ENCODE measurements at places on chromosomes 3 and 15.

GRCh38 chr15:89371228-89372044 is 36.8 kb upstream of the POLG start:
- H3K27me3 ChIP-seq, result no peaks in the 10 kb centered on the region
- peaks cover 2% of the 10 kb centered on the region for H3K36me3 ChIP-seq
- no peak for DNase-seq
- H3K4me3 ChIP-seq, result no peak overlapping the region
- H3K4me1 ChIP-seq, result no peaks in the 10 kb centered on the region

GRCh38 chr3:156673732-156674045 is 701 bp upstream of the TIPARP start:
- peaks cover 7% of the 10 kb centered on the region for H3K4me1 ChIP-seq
- DNase-seq, result no peak
- H3K36me3 ChIP-seq, result peaks cover 12% of the 10 kb centered on the region

GRCh38 chr15:63019511-63020109 is 22.9 kb upstream of the TPM1 start:
- H3K36me3 ChIP-seq, result no peaks in the 10 kb centered on the region
- H3K4me1 ChIP-seq, result peaks cover 6% of the 10 kb centered on the region
- no peak for DNase-seq
- peak overlapping the region; percentile 97 for H3K27ac ChIP-seq

GRCh38 chr15:68814596-68814995 is 6.1 kb downstream of the ANP32A start:
- H3K4me1 ChIP-seq, result peaks cover 10% of the 10 kb centered on the region
- H3K27ac ChIP-seq, result no peak overlapping the region
- H3K27me3 ChIP-seq, result no peaks in the 10 kb centered on the region
- no peak overlapping the region for H3K4me3 ChIP-seq
- no peaks in the 10 kb centered on the region for H3K36me3 ChIP-seq
- no peak for DNase-seq

GRCh38 chr15:69014454-69014853 is at the start of gene NOX5:
Gene NOX5, plus strand, starts transcription at chr15:69014695. Its CDS starts 41 bp downstream, at chr15:69014736.
- H3K4me3 ChIP-seq, result no peak within 1 kb of the TSS
- no peak for DNase-seq
- no peaks in the 10 kb centered on the region for H3K4me1 ChIP-seq

- no peak for DNase-seq
- no peaks in the 10 kb centered on the region for H3K27me3 ChIP-seq
- no peaks in the 10 kb centered on the region for H3K36me3 ChIP-seq
- no peaks in the 10 kb centered on the region for H3K4me1 ChIP-seq
- H3K27ac ChIP-seq, result no peak overlapping the region
Observed at GRCh38 chr15:57927091-57927631, 138.3 kb downstream of the ALDH1A2 start.

DNA sequence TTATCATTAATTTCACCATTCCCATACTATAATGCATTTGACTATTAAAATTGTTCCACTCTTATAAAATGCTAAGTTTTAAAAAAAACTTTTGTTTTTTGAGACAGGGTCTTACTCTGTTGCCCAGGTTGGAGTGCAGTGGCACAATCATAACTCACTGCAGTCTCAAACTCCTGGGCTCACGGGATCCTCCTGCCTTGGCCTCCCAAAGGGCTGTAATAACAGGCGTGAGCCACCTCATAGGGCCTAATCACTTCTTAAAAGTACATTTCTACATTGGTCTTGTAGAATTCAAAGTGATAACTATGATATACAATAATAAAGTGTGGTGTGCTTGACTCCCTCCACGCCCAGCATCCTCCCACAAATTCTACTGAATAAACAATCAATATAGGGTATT is 3.0 kb downstream of the DENND4A start:
- no peak overlapping the region for H3K4me3 ChIP-seq
- no peak overlapping the region for H3K27ac ChIP-seq
- 0 out of 2 replicates have a peak, but pooled peaks cover 3% of the 10 kb centered on the region for H3K4me1 ChIP-seq
- H3K27me3 ChIP-seq, result no peaks in the 10 kb centered on the region
- no peaks in the 10 kb centered on the region for H3K36me3 ChIP-seq

DNA sequence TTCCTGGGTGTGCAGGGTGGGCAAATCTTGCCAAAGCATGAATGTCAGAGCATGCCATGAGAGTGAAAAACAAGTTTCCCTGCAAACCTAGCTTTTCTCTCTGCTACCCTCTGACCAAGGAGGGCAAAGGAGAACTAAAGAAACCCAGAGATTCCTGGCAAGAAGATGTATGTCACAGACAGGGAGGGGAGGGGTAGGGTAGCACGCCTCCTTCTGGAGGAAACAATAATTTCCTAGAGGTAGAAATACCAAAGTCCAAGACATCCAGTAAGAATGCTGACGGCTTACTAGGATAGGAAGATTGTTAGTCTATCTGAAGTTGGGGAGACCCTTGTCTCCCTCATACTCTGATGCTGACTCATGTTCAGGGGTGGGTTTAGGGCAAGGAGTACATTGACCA is 203.9 kb downstream of the NR1D2 start:
- H3K36me3 ChIP-seq, result no peaks in the 10 kb centered on the region
- H3K4me3 ChIP-seq, result no peak overlapping the region
- peaks cover 6% of the 10 kb centered on the region for H3K4me1 ChIP-seq
- H3K27ac ChIP-seq, result no peak overlapping the region

DNA sequence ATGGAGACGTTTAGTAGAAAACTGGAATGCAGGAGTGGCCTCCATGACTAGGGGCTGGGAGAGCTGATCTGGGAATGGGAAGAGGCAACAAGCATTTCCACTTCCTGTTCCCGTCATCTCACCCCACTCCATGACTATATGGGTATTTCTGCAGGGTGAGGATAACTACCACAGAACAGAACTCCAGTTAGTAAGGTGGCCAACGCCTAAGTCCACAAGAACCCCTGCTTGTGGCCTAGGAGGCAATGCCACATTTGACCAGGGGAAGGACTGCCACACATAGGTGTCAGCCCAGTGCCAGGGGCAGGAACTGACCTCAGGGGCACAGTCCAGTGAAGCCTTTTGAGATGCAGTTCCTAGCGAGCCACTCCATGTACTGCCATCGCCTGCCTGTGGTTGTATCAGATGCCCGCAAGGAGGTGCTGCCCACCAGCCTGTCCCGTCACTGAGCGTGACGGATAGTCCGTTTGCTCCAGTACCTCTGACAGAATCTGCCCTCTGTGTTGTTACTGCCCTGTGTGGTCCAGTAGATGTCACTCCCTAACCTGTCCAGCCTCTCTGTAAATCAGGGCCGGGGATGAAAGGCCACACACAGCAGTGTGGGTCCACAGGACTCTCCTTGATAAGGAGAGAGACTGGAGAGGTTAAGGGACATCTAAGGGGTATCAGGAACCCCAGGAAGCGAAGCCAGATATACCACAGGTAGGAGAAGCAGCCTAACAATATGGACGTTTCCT is 3.5 kb upstream of the MTFMT start:
- no peaks in the 10 kb centered on the region for H3K27me3 ChIP-seq
- DNase-seq, result peak; percentile 44
- H3K36me3 ChIP-seq, result no peaks in the 10 kb centered on the region
- H3K27ac ChIP-seq, result no peak overlapping the region
- H3K4me3 ChIP-seq, result no peak overlapping the region
- H3K4me1 ChIP-seq, result peaks cover 6% of the 10 kb centered on the region

DNA sequence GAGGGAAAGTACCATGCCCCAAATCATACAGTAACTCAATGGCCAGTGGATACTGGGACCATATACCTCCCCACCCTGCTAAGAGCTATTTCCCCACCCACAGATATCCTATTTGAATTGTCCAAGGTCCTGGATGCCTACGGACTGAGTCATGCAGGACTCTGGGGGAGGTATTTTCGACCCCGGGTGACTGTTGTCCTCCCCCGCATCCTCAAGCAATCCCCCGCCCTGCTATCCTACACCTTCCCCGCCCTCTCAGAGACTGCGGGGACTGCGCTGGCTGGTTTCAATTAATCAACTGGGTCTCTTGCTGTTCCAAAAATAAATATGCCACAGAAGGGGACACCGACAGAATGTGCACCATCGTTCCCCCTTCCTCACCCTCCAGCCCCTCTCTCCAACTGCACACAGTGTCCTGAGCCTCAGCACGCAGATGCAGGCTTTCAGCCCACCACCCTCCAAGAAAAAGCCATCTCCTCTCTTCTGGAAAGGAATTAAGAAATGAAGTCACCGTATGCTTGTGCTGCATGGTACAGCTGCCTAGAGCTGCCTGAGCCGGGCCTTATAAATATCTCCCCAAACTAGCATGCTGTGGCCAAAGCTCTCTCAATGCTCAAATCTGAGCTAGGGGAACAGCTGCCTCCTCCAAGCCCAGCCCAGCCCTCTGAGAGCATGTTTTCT is 8.1 kb downstream of the CAV3 start:
- H3K27ac ChIP-seq, result peak overlapping the region; percentile 67
- DNase-seq, result peak; percentile 42
- peak overlapping the region; percentile 13 for H3K4me3 ChIP-seq
- H3K27me3 ChIP-seq, result no peaks in the 10 kb centered on the region
- H3K36me3 ChIP-seq, result no peaks in the 10 kb centered on the region
- H3K4me1 ChIP-seq, result peaks cover 10% of the 10 kb centered on the region

DNA sequence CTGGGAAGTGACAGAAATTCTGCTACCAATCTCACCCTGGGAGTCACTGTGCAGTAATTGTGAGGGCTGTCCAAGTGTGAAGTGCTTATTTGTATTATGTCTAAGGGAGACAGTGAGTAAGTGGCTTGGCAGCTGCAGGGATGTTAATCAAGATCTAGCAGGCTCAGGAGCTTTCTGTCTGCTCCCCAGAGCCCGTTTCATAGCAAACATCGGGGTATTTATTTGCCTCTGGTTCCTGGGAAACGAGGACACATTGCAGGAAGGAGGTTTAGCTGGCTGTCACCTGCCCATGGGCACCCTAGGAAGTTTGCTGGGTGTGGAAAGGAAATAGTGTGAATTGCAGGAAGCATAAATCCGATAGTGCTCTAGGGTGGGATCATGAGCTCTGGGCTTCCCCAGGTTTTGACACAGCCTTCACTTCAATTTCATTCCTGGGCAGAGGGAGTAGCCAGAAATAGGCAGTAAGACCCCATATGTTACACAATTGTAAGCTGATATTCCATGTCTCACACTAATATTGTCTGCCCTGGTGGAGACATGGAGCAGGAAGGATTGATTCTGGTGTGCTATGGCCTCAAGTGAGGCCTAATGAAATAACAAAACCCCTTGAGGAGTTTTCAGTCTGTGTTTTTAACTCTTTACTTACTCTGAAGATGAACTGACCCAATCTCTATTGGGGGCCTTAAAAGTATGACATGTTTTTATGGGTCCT is 74.1 kb upstream of the MITF start:
- peaks cover 9% of the 10 kb centered on the region for H3K27me3 ChIP-seq
- H3K4me3 ChIP-seq, result no peak overlapping the region
- peak; percentile 56 for DNase-seq
- peak overlapping the region; percentile 58 for H3K27ac ChIP-seq

GRCh38 chr3:147324356-147324755 is 82.0 kb downstream of the ZIC4 start:
- H3K27me3 ChIP-seq, result no peaks in the 10 kb centered on the region
- no peaks in the 10 kb centered on the region for H3K36me3 ChIP-seq
- DNase-seq, result no peak
- H3K4me1 ChIP-seq, result no peaks in the 10 kb centered on the region

DNA sequence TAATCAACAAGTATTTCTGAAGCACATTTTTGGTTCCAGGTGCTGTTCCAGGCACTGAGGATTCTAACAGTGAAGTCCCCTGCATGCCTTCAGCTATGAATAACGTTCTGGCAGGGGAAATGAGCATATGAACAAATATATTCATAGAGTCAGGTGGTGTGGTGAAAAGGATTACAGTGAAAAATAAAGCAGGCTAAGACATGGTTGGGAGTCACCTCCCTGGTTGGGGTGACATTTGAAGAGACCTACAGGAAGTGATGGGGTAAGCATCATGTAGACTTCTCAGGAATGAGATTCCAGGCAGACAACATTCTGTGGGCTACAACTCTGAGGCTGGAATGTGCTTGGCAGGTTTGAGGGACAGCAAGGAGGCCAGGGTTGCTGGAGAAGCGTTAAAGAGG is 15.0 kb downstream of the FRMD4B start:
- no peaks in the 10 kb centered on the region for H3K27me3 ChIP-seq
- H3K36me3 ChIP-seq, result no peaks in the 10 kb centered on the region
- DNase-seq, result no peak
- H3K4me3 ChIP-seq, result no peak overlapping the region

DNA sequence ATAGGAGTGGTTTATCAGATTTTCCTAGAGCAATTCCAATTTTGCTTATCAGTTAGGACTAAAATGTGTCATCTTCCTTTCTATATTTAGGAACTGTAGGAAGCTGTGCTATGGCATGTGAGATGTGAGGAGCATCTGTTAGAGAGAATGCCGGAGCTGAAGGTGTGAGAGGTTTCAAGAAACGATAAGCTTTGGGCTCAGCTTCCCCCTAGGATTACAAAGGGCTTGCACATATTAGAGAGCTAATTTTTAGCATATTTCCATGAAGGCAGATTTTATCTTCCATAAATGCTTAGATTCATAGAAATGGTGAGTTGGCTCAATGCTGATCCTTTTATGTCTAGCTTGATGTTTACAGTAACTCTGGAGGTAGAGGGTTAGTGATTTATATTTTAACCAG is 120.2 kb downstream of the CNTN4 start:
- no peak overlapping the region for H3K27ac ChIP-seq
- no peaks in the 10 kb centered on the region for H3K27me3 ChIP-seq
- no peak for DNase-seq
- no peaks in the 10 kb centered on the region for H3K36me3 ChIP-seq

DNA sequence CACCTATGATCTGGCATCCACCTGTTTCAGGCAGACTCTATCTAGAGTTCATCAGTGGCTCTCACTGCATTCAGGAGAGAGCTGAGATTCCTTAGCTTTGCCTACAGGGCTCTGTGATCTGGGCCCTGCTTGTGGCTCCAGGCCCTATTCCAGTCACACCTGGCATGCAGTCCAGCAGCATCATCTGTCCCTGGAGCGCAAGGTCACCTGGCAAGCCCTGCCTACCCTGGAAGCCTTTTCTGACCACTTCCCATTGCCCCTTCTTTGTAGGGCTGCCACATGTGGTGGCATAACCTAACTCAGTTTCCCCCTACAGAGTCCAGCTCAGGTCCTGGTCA is 115.1 kb upstream of the PLXNA1 start:
- H3K36me3 ChIP-seq, result no peaks in the 10 kb centered on the region
- no peak overlapping the region for H3K4me3 ChIP-seq
- DNase-seq, result no peak
- peaks cover 25% of the 10 kb centered on the region for H3K4me1 ChIP-seq

GRCh38 chr3:113405180-113405579 is 36.1 kb downstream of the CFAP44 start:
- H3K4me1 ChIP-seq, result no peaks in the 10 kb centered on the region
- no peaks in the 10 kb centered on the region for H3K27me3 ChIP-seq
- H3K4me3 ChIP-seq, result no peak overlapping the region
- 0 out of 2 replicates have a peak overlapping the region, but pooled peaks have one; percentile 3 for H3K27ac ChIP-seq
- H3K36me3 ChIP-seq, result peaks cover 18% of the 10 kb centered on the region
- no peak for DNase-seq

Data from SK-N-SH (cell line).